ENCODE measurements at places on chromosomes 11 and 22.

DNA sequence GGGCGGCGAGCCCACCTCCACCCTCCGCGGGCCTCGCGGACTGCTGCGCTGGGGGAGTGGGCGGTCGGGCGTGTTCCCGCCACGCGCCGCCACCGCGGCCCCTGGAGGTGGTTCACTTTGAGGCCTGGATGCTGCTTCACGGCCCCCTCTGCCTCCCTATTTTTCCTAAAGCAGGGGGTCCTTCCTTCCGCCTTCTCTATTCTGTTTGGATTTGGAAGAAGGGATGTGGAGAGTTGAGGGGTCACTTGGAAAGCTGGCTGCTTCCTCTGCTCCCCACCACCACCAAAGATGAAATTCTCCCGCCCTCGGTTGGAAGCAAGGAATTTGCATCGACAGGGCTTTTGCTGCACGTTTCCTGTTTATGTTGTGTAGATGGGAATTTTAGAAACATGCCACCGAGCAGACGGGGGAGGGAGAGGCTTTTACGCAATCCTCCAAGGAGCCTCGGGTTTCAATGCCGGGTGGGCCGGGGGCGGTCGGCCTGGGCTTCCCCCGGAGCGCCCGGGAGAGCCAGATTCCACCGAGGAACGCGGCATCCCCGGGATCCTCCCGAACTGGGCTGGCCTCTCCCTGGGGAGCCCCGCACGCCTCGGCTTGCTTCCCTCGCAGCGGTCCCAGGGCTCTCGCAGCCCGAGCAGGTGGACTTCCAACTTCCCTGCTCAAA is 403 bp upstream of the SBF2 start:
- DNase-seq = peak; percentile 65

GRCh38 chr11:120354068-120354467 is 17.9 kb downstream of the ARHGEF12 start:
- DNase-seq = no peak

DNA sequence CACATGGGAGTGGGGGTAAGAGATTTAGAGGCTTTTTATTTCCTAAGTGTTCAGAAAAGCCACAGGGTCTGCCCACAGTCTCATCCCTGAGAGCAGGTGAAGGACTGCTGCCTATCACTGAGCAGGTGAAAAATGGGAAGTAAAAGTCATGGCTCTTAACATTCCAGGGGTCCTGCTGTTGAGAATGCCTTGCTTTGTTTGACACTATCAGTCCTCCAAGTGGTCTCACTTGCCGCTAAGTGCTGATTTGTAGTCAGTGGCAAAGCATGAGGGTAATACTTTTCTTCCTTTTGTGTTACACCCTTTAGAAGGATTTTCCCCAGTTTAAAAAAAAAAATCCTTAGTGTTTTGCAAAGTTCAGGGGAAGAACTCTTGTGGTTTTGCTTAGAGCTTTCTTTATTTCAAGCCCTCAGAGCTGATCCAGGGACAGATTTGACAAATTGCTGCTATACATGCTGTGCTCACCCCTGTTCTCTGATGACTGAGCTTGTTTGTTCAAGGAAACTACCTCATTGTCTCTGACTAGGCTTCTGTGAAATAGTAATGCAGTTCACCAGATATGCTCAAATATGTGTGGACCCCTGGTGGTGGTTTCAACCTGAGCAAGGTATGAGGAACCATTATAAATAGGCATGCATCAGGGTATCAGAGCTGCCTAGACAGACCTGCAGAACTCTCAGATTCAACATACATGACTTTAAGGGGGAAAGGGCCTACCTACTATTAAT is 141.0 kb downstream of the ARHGAP42 start:
- DNase-seq = no peak

GRCh38 chr11:117076941-117077691 is 21.1 kb downstream of the SIK3 start:
- DNase-seq = no peak

DNA sequence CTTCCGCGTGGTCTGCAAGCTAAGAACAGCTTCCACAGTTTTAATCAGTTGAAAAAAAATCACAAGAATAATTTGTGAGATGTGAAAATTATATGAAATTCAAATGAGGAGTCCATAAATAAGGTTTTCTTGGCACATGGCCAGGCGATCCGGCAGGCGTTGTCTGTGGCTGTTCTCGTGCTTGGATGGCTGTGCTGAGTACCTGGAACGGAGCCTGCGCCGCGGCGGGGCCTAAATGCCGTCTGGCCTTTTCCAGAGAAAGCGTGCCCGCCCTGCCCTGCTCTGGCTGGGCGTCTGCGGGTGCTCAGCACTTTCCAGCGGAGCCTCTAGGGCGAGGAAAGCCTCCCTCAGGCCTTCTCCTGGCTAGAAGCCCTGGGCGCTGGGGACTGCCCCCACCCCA is 41.8 kb downstream of the OSBPL5 start:
- peak; percentile 77 for DNase-seq

- no peak for DNase-seq
Measured at GRCh38 chr11:85171648-85172257, 455.4 kb downstream of the DLG2 start.

- DNase-seq = no peak
Measured at GRCh38 chr11:84345597-84345996, 1059.4 kb upstream of the CCDC90B start.

GRCh38 chr22:42635531-42635930 is 4.9 kb downstream of the ATP5MGL start:
- no peak for DNase-seq

- DNase-seq = no peak
Measured at GRCh38 chr11:4416816-4417215, 23.3 kb upstream of the TRIM21 start.

DNA sequence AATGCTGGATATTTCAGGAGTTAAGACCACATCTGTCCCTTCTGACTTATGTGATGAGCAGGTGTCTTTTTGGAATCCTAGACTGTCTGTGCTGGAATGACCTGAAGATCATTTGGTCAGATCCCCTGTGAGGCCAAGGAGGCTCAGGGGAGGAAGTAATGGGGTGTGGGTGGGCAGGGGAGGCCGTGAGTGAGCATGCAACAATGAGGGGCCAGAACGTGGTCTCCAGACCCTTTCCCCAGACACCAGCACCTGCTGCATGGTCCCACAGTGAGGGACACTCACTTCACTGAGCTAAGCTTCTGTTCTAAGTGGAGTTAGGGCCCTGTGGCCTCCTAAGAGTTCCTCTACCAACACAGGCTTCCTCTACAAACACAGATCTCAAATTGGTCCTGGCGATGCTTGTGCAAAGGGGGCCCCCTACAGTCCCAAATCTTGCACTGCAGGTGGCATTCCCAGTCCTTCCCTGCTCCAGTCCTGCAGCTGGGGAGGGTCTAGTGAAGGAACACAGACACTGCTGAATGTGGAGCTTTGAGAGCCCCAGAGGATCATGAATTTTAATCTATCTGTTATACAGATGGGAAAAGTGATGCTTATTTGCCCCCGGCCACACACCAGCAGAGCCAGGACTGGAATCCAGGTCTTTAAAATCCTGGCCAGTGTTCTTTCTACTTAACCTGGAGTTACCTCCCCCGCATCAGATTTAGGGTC is 7.4 kb downstream of the USP2 start:
- peak; percentile 89 for DNase-seq

DNA sequence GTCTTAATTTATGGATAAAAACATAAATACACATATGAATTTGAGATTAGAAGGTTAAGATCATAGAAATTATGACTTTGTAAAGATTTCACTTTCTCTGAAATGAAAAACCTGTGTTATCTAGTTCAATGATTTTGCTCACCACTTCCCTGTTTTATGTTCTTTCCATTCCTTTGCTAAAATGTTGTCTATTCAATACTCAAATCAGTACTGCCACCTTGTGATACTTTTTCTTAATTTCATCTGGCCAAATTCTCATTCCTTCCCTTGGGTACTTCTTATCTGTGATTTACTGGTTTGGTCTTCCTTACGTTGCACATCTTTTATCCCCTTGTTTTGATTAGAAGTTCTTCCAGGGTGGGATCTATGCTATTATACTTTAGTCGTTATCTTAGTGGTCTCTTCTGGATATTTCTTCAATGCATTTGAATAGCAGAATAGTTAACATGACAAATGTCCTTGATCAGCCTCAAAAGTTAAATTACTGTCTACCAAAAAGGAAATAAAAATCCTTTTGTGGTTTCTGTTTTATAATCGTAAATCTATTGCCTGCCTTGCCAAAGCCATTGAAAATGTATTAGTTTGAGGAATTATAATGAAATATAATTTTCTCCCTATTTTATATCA is 197.0 kb downstream of the PGR start:
- DNase-seq = peak; percentile 19

DNA sequence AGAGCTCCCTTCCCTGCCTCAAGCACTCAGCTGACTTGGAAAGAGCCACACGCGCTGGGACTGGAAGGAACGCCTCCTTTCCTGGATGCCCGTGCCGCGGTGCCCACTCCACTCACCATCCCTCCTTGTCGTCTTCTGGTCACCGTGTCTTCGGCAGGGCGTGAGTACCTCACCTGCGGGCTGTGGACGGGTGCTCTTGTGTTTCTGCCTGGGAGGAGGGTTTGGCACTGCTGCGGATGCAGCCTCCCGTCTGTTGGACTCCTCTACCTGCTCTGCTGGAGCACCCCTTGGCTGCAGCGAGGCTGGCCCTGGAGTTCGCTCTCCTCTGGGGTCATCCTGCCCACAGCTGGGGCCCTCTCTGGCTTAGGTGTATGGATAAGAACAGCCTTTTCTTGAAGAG is 612.7 kb downstream of the BRD1 start:
- no peak for DNase-seq

DNA sequence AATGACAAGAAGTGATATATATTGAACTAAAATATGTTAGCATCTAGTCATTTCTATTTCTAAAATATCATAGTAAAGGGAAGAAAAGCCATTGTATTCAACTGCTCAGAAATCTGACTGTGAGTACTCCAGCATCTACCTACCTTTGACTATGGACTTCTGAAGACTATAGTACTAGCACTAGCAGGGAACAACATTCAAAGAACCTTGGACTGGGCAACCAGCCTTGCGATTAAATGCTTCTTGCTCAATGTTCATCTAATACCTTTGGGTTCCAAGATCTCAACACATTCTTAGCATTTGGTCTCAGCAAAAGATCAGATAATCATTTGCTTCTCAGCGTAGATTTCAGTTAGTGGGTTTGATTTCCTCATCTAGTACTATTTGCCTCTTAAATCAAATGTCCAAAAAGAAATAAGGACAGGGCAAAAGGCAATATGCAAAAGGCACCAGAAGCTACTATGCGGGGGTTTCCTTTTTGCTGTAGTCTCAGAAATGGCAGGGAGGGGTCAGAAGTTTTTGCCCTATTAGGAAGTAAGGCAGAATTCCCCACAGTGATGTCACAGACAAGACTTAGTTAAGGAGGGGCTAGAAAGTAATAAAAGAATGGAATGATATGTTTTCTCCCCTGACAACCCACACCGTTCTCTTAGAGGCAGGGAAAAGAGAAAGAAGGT is 80.6 kb downstream of the GAB2 start:
- DNase-seq = no peak

GRCh38 chr22:20268279-20269012 is at the start of gene RTN4R:
Gene RTN4R, minus strand, starts transcription at chr22:20268318. Its CDS starts 226 bp downstream, at chr22:20268092.
- no peak for DNase-seq

DNA sequence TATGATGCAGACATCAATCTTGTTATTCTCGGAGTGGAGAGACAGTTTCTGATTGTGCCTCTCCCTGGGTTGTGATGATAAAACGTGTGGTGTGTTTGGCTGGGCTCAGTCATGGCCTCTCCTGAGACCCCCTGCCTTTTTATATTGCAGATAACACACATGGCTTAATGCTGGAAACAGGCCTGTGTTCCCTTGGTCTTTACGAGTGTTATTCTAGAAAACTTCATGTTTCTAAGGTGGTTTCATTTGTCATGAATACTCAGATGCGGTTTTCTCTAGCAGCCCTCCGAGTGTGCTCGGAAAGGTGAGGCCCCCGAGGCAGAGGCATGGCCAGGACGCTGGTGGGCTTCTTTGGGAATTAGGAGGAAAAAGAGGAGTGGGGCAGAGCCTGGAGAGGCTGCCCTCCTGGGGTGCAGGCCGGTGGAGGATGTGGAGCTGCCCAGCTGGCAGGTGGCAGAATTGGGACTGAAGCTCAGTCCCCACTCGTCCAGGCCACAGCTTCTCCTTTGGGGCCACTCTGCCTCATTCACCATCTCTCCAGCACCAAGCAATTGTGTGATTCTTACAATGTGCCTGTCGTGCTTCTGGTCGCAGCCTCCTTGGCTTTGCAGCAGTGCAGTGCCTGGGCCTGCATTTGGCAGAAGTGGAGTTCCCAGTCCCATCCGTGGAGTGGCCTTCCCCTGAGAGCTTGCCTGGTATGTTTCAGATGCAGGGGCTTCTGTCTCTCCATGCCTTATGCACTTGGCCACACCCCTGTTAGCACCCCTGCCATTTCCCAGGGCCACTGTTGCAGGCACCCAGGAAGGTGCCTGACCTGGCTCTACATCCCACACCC is 309.6 kb downstream of the TBC1D22A start:
- DNase-seq = no peak

- DNase-seq = no peak
Measured at GRCh38 chr22:35347462-35347861, 33.4 kb upstream of the HMOX1 start.

- peak; percentile 13 for DNase-seq
Measured at GRCh38 chr11:20162824-20163782, 2.8 kb upstream of the DBX1 start.

DNA sequence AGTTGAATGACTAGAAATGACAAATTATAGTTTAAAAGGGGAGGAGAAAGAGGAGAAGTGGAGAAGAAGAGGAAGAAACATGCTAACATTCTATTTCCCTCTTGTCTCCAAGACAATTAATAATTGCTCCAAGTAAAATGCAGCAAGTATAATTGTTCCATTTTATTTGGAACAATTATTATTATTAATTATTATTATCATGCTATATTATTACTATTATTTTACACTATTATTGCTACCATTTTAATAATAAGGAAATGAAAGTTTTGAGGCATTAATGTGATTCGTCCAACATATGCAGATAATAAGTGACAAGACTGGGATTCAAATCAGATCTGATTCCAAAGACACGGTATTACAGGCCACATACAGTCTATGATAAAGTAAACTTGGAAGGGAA is 293.6 kb upstream of the ZC3H12C start:
- no peak for DNase-seq

- DNase-seq = no peak
Measured at GRCh38 chr11:75305993-75306392, 45.5 kb downstream of the ARRB1 start.

- DNase-seq = peak; percentile 30
Measured at GRCh38 chr11:43359422-43359818, 700 bp downstream of the TTC17 start.

DNA sequence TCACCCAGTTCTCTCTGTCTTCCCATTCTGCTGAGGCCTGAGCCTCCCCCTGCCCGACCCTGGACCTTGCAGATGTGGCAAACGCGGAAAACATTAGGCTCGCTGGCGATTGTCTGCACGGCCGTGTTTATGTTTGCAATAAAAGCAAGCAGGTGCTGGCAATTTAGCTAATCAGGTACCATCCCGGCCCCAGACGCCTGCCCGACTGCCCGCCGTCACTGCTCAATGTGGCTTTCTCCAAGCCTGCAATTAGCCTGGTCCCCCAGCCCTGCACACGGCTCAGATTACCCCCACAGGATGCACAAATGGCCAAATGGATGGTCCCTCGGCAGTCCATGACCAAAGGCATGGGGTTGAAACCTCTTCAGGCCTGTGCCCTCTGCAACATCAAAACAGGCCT is 259.7 kb downstream of the MN1 start:
- no peak for DNase-seq

- DNase-seq = no peak
Measured at GRCh38 chr22:38080850-38081635, 2.9 kb downstream of the SLC16A8 start.

Measured in cerebellar cortex (tissue), 1 donor.